Activated CD8-positive, alpha-beta memory T cell treated with anti-CD3 and anti-CD28 coated beads, Interleukin-2, amount 50 U/mL, for 4 hours (primary cell): ENCODE measurements at places on chromosomes 11 and 22.

DNA sequence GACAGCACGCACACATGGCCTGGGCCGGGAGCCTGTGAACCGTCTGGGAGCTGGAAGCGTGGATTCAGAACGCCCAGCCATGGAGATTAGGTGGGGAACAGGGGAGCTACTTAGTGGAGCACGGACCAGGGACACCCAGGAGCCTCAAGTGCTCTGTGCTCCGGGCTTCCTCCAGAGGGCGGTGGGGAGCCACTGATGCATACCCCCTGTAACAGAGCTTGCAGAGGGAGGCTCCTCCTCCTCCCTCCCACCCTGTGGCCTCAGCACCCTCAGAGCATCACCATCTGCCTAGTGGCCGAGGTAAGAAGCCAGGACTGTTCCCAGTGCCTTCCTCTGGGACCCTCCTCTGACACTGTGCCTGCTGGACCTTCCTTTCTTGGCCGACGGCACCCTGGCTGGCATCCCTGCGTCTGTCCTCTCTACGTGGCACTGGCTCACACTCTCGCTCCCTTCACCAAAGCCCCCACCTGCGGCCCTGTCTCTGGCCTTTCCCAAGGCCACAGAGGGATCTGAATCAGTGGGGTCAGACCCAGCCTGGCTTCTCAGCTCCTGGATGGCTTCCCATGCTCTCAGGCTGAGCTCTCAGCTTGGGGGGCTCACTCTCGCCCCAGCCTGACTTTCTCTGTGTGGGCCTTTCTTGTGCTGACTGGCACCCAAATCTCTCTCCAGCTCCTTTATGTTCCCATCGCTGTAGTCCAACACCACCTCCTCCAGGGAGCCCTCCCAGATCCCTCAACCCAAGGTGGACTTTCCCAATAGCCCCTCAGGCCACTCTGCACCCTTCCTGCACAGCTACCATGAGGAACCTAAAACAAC, 780.9 kb downstream of the BRD1 start:
- no peak for DNase-seq

- no peak for DNase-seq
Measured at GRCh38 chr11:73939096-73939495, 11.7 kb upstream of the DNAJB13 start.

- no peak for DNase-seq
Measured at GRCh38 chr11:17563961-17564686, 17.1 kb downstream of the OTOG start.

- no peak for DNase-seq
Measured at GRCh38 chr22:33271390-33272161, 213.4 kb upstream of the SYN3 start.

DNA sequence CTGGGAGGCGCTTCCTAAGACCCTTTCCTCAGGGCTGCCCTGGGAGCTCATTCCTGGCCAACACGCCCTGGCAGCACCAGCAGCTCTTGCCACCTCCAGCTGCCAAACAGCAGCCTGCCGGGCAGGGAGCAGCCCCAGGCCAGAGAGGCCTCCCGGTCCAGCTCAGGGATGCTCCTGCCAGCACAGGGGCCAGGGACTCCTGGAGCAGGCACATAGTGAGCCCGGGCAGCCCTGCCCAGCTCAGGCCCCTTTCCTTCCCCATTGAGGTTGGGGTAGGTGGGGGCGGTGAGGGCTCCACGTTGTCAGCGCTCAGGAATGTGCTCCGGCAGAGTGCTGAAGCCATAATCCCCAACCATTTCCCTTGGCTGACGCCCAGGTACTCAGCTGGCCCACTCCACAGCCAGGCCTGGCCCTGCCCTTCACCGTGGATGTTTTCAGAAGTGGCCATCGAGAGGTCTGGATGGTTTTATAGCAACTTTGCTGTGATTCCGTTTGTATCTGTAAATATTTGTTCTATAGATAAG, 7.6 kb downstream of the SLC39A13 start:
- DNase-seq: no peak

GRCh38 chr11:107359701-107360100, 97.9 kb downstream of the CWF19L2 start:
- no peak for DNase-seq

- DNase-seq: no peak
Measured at GRCh38 chr11:104956528-104956927, 11.8 kb downstream of the CASP4 start.

DNA sequence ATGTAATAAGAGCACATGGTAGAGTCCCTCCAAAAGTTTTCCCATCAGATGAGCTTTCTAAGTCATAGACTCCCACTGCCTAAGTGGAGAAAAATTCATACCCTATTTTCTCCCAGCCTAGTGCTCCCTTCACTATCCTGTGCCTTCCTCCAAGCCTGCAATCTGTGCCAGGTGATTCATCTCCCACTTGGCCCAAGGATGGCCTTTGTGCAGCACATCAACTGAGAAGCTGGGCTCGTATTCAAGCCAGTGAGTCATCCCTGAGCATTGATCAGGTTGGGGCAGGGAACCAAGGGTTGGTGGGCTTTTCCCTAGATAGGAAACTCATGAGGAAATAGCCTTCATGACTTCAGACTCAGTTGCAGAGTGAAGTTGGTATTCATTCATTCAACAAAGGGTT, 64.6 kb downstream of the PANX1 start:
- DNase-seq: no peak

DNA sequence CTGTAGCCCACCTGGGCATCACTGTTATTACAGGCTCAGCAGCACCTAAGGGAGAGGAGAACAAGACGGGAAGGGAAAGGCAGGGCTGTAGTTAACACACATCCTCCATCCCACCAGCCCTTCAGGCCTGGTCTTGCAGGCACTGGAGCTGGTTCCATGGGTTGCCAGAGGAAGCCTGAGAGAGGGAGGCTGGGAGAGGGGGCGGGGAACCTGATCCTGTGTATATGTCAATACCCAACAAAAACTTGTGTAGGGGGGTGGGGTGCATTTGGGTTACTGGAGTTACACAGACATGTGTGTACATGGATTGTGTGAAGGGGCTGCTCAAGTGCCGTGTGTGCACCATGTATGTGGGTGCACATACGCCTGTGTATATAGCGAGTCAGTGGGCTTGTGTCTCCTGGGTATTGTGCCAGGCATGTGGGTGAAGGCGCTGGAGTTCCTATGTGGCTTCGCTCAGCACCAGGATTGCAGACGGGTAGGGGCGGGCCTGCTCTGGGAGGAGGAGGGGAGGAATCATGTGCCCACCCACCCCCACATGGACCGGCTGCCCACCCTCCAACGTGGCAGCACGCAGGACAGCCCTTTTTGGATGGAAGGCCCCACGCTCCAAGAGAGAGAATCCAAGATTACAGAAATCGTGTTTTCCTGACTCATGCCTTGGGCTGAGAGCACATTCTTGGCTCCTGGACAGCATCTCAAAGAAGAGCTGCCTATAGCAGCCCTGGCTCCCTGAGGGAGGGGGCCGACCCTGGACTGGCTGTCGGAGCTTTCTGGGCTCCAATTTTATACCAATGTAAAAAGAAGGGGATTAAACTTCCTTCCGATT, 4.2 kb upstream of the SERPINH1 start:
- DNase-seq: no peak

DNA sequence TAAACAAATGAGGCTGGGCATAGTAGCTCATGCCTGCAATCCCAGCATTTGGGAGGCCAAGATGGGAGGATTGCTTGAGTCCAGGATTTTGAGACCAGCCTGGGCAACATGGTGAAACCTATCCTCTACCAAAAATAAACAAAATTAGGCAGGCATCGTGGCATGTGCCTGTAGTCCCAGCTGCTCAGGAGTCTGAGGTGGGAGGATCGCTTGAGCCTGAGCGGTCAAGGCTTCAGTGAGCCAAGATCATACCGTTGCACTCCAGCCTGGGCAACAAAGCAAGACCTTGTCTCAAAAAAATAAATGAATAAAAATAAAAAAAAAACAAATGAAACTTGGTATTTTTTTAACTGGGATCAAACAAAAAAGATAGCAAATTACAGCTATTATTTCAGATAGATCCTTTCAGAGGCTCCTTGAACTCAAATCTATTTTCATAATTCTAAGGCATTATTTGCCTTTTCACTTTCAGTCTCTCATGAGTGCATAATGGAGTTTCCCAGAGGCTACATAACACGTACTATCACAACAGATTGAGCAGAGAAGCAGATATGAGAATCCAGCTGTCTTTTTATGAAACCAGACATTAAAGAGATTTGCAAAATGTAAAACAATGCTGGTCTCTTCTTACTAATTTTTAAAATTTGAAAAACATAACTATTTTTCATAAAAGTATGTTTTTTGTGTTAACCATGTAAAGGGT, 23.1 kb downstream of the DDIAS start:
- DNase-seq: no peak

DNA sequence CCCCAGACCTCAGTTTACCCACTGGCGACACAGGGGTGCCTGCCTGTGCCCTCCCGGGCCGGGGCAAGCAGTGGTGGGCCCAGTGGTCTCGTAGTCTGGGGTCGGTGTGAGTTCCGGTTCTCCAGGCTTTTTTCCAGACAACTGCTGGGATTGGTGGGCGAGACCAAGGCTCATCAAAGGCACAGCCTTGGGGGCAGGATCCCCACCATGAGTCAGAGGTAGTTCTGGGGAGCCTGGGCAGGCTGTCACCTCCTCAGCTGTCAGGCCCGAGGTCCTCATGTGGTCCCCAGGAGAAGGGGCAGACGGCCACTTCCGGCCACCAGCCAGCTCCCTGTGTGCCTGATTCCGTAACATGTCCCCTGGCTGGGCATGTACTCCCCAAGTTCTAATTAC, 827 bp upstream of the MUC2 start:
- peak; percentile 9 for DNase-seq

DNA sequence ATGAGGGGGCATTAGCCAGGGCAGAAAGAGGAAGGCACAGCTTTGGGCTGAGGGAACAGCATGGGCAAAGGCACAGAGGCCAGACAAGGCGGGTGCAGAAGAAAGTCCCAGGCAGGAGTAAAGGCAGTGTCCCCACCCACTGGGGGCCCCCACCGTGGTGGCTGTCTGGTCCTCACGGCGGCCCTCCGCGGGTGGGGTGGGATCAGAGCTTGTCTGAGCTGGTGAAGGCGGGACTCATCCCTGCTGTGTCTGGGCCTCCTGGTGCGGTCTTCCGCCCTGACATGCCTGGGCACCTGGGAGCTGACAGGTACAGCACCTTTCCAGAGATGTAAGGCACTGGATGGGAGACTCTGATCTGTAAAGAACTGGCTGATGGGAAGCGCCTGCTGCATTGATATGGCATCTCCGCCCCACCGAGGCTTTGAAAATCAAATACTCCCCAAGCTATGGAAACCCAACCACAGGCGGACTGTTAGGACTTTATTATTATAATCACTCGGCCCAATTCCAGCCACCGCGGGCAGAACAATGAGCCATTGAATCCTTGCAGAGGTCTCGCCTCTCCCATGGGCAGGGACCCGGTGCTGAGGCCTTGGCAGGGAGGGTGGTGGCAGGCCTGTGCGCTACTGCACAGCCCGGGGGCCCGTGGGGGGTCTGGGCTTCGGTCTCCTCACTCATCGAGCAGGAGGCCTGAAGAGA, 14.2 kb upstream of the GNB1L start:
- DNase-seq: no peak

GRCh38 chr11:83371489-83371888, 85.3 kb upstream of the CCDC90B start:
- DNase-seq: no peak

GRCh38 chr22:17866621-17867020, 92.4 kb upstream of the BID start:
- no peak for DNase-seq

- no peak for DNase-seq
Measured at GRCh38 chr22:32058656-32059260, 15.7 kb downstream of the SLC5A1 start.

DNA sequence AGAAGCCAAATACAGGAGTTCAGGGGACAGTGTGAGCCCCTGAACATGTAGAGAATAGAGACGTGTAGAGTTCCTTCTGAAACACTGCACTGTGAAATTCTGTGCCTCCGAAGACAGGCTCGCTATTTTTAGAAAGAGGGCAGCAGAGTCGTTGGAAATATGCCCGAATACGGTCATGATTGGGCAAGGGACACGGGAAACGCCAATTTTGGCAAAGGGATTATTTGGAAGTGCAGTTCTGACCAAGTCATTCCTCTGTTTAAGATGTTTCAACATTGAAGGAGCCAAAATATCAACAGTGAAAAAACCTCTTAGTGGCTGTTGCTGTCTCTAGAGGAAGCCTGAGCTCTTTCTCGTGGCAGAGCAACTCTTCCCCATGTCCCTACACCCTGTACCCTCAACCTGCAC, 9.5 kb upstream of the CBX6 start:
- DNase-seq: no peak

DNA sequence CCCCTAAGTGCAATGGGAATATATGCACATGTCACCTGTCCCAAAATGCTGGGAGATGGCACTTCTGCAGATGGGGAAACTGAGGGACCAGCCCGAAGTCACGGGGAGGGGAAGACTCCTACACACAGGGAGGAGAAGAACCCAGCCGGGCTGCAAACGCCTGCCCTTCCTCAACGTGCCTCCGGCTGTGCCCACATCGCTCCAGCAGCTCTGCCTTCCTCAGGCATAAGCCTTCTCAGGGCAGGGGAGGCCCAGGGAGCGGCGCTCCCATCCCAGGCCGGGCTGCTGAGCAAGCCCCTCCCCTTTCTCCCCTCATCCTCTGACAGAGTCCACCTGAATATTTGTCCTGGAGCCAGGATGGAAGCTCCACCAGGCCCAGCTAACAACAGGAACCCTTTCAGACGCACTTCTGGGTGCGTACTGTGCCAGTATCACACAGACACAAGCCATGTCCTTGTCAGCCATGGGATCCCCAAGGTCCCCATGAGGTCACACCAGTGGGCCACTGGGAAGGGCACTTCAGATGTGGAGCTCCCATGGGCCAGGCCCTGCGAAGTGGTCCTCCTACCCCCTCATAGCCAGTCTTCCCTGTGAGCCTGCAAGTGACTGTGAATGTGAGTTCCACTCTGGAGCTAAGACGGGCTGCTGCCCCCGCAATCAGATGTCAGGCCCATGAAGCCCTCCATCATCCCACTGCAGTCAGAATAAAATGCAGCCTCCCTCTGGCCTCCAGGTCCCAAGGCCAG, 2.5 kb upstream of the CD81 start:
- DNase-seq: peak; percentile 8

DNA sequence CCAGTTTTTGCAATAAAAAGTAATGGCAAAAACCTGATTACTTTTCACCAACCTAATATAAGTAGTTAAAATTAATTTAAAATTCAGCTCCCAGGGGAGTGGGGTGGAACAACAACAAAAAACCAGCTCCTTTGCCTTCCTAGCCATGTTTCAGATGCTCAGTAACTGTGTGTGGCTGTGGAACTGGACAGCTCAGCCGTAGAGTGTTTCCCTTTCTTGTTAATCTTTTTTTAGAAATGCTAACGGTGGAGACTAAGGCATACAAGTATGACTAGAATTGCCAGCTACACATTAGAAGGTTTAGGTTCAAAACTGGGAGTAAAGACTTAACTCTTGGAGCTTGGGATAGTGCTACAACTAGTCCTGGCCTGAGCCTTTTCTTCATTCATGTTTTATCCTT, 45.0 kb downstream of the PPP6R3 start:
- DNase-seq: no peak

DNA sequence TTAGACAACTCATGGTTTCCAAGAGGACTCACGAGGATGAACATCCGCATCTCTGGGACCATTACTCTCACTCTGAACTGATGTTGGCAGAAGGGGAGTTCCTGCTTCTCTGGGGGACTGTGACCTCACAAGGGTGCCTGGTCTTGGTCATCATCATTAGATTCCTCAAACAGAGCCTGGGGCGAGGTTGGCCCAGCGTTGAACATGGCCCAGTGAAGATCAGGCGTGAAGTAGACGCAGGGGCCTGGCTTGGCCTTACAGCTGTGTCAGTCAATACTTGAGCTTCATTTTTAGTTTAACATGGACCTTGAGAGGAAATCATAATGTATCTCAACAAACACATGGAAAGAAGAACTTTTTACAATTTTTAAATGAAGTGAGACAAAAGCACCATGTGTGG, 617.1 kb downstream of the BRD1 start:
- no peak for DNase-seq

GRCh38 chr22:42797011-42797410, 60.1 kb downstream of the ARFGAP3 start:
- DNase-seq: no peak
